Mesenteric fat pad (tissue), 1 donor: ENCODE measurements at places on chromosomes 11 and 22. TPM values are rescaled to one million over a fixed set of nuclear protein-coding genes. Genes with fewer than 3 reads are reported as not detected.
A peak's percentile ranks its signal among the peaks of the same experiment; 100 is the strongest.

The OR52N4 gene
- total RNA-seq, result not detected

The TMEM191B gene
- total RNA-seq, result 0.84 TPM

GRCh38 chr11:93732237-93732892 is 8.9 kb downstream of the TAF1D start:
- no peak for DNase-seq

The MPZL2 gene
- 36.8 TPM for total RNA-seq

DNA sequence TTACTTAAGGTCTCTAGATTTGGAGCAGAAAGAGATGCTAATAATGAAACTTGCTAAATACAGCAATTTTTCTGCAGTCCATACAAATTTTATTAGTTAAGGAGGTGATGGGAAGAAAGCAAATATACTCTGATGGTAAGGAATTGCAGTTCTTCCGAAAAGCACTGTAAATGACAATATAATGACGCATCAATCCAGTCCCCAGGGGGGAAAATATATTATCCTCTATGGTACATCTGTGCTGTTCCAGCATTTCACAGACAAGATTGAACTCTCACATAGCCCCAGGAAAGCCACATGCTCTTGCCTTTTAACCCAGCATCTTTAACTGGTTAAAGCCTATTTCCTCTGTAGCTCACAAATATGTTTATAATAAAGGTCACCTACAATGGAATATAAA is 416.6 kb upstream of the CCDC90B start:
- no peak for DNase-seq

DNA sequence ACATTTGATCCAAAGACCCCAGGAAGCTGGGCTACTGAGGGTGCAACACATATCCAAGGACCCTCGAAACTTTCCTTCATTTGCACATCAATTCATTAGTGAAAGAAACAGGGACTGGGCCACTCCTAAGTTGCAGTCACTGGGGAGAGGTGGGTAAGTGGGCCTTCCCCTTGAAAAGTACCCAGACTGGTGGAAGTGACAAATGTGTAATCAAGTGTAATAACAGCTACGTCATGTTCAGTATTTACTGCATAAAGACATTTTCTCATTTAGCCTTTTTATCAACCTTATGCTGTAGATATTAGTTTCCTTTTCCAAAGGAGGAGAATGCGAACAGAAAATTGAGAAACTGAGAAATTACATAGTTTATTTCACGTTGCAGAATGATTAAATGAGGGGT is 101.9 kb upstream of the OLFML1 start:
- DNase-seq, result no peak

The SULT4A1 gene
- 1.7 TPM for total RNA-seq

GRCh38 chr11:44404301-44404700 is 94.4 kb upstream of the ALX4 start:
- no peak for DNase-seq

GRCh38 chr11:112810951-112811350 is 150.3 kb upstream of the NCAM1 start:
- no peak for DNase-seq

DNA sequence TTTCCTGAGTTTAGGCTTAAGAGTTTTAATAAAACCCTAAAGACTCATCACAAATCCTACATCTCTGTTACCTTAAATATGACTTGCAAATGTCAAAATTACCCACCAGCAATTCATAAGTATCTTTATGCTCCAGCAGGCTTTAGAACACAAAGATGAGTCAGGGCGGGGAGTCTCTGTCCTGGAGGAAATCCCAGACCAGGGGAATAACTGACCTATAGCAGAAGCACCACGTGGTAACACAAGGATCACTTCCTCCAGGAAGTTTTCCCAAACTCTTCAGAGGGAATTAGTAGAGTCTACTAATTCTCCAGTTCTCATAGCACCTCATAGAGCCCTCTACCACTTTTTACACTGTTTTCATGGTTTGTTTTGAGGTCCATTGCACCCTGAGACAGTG is 217.0 kb downstream of the NAV2 start:
- no peak for DNase-seq

DNA sequence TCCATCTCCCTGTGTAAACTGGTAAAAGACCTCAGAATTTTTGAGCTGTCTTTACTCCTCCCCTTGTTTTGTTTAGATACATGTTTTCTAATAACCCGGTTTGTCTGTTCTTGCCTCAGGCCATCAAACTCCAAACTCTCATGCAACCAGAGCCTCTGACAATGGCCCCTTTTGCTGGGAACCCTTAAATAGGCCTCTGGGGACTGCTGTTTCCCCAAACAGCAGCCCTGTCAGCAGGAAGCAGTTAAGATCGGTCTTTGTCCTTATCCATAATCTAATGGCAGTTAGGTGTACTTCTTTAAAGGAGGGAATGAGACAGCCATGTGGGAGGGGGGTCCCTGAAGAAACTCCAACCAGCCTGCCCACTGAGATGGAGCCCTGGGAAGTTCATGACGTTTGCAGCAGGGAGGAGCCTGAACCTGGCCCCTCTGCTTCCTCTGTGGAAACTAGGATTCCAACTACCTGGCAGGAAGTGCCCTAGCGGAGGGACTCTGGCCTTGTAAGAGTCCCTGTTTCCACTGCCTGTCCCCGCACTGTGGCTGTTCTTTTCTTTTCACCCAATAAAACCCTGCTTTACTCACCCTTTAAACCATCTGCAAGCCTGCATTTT is 1354.4 kb downstream of the LRRC4C start:
- DNase-seq, result no peak

DNA sequence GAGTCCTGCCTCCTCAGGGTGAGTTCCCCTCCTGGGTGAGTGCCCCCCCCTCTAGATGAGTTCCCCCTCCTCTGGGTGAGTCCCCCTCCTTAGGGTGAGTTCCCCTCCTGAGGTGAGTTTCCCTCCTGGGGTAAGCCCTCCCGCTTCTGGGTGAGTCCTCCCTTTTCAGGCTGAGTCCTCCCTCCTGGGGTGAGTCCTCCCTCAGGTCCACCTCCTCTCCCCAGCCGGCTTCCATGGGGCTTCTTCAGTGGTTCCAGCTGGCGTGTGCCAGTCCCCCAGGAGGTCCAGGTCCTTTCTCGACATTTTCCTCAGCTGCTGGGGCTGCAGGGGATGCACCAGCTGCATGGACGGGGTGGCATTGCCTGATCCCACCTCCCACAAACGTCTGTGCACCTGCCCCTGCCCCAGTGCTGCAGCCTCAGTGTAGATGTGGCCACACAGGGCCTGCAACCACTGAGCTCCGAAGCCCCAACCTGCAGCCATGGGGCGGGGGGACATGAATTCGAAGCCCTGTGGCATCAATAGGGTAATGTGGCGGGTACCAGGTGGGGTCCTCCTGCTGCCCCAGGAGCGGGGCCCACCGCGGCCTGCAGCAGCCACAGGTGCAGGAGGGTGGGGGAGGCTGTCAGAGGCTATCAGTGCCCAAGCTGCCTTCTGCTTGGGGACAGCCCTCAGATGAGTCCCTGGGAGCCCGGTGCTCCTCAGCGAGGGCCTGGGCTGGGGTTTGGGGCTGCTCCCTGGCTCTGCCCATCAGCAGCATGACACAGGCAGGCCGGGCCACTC is 101.3 kb upstream of the FGF3 start:
- DNase-seq, result peak; percentile 75

DNA sequence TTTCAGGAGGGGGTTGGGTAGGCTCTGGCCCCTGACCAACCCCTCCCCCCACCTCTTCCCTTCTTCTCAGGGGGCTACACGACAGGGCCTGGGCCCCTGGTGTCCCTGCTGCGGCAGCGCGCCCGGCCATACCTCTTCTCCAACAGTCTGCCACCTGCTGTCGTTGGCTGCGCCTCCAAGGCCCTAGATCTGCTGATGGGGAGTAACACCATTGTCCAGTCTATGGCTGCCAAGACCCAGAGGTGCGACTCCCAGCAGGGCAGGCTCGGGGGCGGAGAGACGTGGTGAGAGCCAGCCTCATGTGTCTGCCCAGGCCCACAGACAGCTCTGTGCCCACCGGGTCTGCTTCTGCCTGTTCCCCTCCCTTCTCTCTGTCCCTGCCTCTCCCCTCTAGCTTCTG is 7.6 kb upstream of the GALR3 start:
- no peak for DNase-seq

- DNase-seq, result no peak
These were observed 176.3 kb upstream of the TMEM45B start for GRCh38 chr11:129639300-129639699.

- DNase-seq, result no peak
These were observed 16.5 kb upstream of the USP18 start for GRCh38 chr22:18133452-18133851.

DNA sequence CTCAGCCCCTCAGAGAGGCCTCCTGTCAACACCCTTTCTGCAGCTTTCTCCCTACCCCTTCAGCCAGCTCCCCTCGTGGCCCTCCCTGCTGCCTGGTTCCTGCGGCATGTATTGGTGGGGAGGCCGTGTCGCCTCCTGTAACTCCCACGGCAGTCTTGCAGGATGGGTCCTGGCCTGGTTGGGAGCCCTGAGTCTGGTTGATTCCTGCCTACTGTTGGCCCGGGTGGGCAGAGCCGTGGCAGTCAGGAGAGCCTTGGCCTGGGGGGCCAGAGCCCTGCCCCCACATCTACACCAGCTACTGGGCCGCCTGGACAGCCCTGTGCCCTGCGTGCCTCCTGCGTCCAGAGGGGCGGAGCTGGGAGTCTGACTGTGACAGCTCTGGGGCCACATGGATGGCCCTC is 30.3 kb upstream of the GRAMD4 start:
- DNase-seq, result no peak

- DNase-seq, result no peak
These were observed 28.3 kb downstream of the NECTIN1 start for GRCh38 chr11:119700536-119701346.

DNA sequence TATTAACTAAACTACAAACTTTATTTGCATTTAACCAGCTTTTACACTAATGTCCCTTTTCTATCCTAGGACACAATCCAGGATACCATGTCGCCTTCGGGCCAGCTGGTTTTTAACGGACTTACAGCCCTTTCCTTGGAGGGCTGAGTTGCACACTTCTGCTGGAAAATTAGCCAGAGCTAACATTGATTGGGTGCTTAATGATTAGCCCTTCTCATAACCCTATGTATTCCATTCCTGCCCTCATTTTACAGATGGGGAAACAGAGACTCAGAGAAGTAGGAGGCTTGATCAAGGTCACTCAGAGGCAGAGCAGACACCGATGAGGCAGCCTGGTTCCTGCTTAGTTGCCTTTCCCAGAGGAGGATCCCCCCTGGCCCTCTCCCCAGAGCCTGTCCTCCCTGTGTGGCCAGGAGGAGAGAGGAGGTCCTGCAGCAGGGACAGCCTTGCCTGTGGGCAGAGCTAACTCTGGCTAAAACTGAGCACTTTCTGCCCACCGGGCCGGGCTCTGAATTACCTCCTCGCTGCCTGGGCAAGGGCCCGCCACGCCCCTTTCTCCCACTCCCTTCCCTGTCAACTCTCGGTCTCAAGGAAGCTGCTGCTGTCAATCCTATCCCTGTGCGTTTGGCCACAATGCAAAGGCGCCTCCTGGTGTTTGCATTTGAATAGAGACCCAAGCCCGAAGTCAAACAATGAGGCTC is 59.6 kb upstream of the PAX6 start:
- DNase-seq, result no peak

The TP53AIP1 gene
- total RNA-seq, result 0.10 TPM

DNA sequence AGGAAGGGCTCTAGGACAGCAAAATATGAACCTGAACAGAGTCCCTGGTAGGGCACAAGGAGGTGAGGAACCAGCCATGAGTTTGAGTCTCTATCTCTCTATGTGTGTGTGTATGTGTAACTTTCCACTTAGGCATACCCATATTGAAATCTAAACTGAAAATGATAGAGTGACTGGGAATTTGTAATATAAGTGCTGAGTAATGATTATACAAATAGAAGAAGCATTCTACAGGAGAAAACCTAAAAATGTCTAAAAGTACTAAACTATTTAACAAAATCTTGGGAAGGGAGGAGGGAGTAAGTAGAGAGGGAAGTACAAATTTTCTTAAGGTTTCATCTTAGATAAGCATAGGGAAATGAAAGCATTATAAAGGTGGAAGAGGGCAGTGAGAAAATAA is 97.1 kb upstream of the ZC3H12C start:
- DNase-seq, result no peak

DNA sequence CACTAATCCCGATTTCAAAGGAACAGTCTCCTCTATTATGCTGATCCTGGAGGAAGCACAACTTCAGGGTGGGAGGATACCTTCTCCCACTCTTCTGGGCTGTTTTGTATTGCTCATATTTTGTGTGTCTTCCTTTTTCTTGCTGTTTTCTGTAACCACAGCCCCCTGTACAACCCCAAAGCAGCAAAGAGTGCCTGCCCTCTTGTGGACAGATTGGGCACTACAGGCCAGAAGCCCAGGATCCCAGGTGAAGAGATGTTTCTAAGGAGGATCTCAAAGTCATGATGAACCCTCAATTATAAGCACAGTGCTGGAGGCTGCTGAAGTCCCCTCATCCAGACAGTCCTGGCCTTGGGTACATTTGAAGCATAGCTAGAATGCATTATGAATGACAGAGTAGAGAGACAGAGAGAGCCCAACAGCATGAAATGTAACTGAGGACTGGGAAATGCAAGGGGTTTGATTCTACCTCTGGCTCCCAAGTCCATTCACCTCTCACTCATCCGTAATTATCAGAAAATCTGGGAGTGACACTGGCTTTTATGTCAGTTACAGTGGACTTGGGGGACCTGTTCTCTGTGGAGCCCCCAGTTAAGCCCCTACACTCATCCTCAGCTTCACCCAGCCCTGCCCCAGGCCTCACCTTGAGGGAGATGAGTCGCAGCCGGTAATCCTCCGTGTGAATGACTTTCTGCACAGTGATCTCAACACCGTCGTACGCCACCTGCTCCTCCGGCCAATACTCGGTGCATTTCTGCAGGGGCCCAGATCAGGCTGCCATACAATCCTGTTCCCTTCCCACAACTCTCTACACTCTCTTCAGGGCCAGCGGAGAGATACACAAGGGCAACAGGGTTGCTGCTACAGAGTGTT is 6.2 kb upstream of the IGSF22 start:
- DNase-seq, result no peak

GRCh38 chr11:111947143-111947542 is 10.0 kb downstream of the DIXDC1 start:
- no peak for DNase-seq

- DNase-seq, result no peak
These were observed 30.9 kb downstream of the OR4D9 start for GRCh38 chr11:59542142-59542810.

DNA sequence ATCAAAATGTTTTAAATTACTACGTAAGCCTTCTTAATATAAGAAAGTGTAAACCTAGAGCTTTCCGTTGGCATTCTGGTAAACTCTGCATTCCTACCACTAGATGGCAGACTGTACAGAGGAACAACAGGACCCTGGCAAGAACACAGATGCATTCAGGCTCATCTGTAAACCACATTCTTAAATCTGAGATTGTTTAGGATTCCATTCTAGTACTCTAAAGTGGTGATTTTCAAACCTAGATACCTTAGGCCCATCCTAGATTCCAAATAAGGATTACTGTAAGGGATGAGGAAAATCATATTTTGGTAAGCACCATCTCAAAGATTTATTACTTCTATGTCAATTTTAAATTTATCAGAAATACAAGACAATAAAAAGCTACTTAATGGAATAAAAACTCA is 26.9 kb downstream of the PICALM start:
- DNase-seq, result no peak

- no peak for DNase-seq
These were observed 56.1 kb upstream of the NARS2 start for GRCh38 chr11:78630561-78631303.
